Hypothalamus (tissue), 51 donors: ENCODE measurements at places on chromosomes 7 and 10.

DNA sequence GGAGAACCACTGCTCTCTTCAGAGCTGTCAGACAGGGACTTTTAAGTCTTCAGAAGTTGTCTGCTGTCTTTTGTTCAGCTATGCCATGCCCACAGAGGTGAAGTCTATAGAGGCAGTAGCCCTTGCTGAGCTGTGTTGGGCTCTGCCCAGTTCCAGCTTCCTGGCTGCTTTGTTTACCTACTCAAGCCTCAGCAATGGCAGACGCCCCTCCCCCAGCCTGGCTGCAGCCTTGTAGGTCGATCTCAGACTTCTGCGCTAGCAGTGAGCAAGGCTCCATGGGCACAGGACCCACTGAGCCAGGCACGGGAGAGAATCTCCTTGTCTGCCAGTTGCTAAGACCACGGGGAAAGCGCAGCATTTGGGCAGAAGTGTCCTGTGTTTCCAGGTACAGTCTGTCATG lies 12.1 kb upstream of the CPA2 start:
- DNase-seq = no peak

- DNase-seq = no peak
Observed at GRCh38 chr7:28747404-28747803, 210.7 kb downstream of the TRIL start.

DNA sequence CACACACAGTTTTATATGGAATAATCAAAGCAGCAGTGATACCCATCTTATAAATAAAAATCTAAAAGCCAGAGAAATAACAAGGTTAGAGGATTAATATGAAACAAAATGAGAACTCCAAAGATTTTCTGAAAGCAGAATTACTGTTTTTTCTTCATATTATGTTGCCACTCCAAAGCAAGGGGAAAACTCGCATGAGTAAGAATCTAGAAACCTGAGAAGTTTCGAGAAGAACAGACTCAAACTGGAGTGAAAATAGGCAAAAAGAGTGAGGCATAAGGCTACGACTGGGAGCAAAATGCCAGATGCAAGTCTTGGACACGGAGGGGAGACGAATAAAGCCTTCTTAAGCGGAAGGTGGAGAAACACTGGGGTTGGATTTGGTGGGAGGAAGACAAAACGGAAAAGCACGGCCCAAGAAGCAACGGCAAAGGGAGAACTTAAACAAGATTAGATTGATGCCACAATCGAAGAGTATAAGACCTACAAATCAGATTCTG lies 923 bp downstream of the TNPO3 start:
- no peak for DNase-seq

GRCh38 chr10:8137726-8138125 lies 83.2 kb downstream of the GATA3 start:
- no peak for DNase-seq

GRCh38 chr10:98224509-98224908 lies 43.5 kb downstream of the LOXL4 start:
- no peak for DNase-seq

GRCh38 chr10:49165821-49166483 lies 22.2 kb downstream of the TMEM273 start:
- no peak for DNase-seq

GRCh38 chr7:35492451-35493175 lies 202.3 kb downstream of the HERPUD2 start:
- no peak for DNase-seq

- no peak for DNase-seq
Observed at GRCh38 chr10:47353351-47353750, 5.2 kb downstream of the RBP3 start.

DNA sequence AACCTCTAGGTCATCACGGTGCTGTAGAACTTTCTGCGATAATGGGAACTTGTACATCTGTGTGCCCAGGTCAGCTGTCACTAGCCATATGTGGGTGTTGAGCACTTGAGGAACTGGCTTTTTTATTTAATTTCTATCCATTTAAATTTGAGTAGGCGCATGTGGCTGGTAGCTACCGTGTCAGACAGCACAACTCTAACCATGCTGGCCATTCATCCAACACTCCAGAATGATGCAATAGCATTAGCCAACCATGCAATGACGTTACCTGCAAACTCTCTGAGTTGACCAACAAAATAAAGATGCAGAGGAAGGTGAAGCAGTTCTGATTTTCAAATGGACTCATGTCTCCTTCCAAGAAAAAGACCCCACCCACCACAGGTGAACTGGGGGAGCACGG lies 24.4 kb upstream of the CHST15 start:
- no peak for DNase-seq

- DNase-seq = no peak
Observed at GRCh38 chr7:155785536-155785935, 26.7 kb downstream of the SHH start.

DNA sequence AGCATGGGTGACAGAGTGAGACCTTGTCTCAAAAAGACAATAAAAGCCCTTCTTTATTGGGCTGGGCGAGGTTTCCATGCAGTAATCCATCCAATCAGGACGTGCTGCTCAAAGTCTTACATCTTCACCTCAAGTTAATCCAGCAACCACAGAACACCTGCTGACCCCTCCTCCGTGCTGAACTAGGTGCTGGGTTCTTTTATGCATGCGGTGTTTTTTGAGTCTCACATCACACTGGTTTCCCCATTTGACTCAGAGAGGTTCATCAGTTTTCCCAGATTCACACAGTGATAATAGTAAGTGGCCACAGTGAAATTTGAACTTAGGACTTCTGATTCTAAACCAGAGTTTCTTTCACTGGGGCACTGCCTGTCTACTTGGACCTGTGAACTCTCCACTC lies 58.3 kb upstream of the GTF2I start:
- no peak for DNase-seq

- no peak for DNase-seq
Observed at GRCh38 chr10:89738551-89739209, 37.3 kb downstream of the KIF20B start.

DNA sequence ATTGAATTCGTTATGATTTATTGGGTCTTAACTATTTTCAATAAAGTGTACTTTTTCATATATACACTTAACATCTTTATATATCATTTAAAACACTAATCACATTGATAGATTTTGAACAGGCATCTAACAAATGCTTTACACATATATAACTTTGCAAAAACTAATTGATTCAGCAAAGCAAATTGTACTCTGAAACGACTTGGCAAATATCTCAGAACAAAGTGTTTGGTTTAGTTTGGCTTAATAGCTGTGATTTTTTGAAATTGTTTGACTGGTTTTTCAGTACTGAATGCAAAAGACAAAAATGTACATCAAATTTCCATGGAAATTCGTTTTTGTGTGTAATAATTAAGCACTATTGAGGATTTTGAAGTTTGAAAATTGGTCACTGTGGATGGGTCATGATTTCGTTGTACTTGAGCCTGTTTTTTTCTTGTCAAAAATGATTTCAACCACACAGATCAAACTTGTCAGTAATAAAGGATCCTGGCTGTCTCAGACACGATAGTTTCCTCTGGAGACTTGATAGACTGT lies 125.3 kb upstream of the SLC25A13 start:
- DNase-seq = no peak

DNA sequence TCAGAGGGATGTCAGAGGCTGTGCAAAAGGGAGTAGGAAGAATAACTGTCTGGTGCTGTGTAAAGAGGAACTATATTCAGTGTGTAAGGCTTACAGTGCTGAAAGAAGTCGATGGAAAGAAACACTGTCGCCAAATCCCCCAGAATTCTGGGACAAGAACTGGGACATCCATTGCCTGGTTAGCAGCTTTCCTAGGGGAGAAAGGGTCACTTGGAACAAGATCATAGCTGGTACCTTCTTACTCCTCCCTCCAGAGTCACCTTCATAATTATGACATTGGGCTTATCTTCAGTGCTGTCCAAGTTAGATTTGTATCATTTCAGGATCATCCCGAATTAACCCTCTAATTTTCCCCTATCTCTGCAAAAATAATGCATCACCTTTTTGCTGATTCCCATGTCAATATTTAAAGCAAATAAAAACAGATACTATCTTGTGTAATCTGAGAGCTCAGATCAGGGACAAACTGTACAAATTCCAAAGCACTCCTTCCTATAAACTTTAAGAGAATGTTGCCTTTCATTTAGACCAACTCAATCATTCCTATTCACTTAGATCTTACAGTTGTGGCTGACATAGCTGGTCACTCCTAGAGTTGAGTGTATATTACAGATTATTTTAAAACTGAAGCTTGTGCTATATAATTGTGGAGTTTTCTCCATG lies 96.5 kb downstream of the DNAH11 start:
- no peak for DNase-seq

DNA sequence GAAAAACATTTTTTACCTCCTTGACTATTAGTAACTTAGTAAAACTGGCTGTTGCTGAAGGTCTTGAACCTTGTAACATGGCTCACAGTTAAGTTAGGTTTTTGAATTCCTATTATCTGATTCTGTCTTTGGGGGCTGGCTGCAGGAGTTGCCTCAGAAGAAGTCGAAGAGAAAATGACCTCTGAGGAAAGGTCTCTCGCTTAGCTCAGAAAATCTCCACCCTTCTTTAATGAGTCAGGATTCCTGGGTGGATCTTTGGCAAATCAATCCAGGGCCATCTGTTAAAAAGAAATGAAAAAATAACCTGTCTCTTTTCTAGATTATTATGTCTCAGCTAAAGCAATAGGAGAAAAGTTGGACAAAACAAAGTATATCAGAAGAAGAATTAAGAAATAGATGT lies 267.8 kb upstream of the SEMA3C start:
- no peak for DNase-seq

- DNase-seq = no peak
Observed at GRCh38 chr7:6640246-6640721, 3.2 kb downstream of the ZNF316 start.

DNA sequence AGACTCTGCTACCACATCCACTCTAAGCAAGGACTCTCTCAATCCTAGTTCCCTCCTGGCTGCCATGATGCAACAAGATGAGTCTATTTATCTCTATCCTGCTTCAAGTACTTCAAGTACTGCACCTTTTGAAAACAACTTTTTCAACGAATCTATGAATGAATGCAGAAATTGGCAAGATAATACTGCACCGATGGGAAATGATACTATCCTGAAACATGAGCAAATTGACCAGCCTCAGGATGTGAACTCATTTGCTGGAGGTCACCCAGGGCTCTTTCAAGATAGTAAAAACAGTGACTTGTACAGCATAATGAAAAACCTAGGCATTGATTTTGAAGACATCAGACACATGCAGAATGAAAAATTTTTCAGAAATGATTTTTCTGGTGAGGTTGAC lies 40.7 kb downstream of the AHR start:
- DNase-seq = no peak

DNA sequence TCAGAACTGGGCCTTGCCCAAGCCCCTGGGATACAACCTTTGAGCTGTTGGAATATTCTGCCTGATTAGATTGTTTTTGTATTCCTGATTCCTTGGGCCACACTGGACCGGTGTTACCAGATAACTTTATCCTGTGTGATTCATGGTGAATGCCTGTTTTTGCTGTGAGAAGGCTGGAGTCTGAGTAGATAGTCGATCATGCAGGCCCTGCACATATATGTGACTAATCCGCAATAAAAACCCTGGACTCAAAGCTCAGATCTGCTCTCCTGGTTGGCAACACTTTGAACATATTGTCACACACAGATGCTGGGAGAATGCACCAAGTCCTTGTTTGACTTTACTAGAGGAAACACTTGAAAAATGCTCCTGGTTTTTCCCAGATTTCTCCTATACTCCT lies 183.9 kb upstream of the MBL2 start:
- DNase-seq = no peak

GRCh38 chr7:51299391-51300133 lies 17.0 kb downstream of the COBL start:
- no peak for DNase-seq

DNA sequence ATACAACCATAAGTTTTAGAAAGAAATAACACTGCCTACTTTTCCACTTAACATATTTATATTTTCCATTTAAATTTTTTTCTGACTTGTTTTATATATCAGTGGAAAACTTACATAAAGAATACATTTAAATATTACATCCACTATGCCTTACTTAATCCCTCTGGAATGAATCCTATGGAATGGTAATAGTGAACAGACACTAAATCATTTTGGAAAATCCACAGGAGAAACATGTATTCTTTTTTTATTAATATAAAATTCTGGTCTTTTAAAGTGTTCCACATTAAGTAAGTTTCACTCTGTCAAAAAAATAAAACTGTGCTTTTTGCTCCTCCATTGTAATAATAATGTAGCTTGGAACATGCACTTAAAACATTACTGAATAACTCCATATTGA lies 236.8 kb upstream of the LRRN3 start:
- DNase-seq = no peak

DNA sequence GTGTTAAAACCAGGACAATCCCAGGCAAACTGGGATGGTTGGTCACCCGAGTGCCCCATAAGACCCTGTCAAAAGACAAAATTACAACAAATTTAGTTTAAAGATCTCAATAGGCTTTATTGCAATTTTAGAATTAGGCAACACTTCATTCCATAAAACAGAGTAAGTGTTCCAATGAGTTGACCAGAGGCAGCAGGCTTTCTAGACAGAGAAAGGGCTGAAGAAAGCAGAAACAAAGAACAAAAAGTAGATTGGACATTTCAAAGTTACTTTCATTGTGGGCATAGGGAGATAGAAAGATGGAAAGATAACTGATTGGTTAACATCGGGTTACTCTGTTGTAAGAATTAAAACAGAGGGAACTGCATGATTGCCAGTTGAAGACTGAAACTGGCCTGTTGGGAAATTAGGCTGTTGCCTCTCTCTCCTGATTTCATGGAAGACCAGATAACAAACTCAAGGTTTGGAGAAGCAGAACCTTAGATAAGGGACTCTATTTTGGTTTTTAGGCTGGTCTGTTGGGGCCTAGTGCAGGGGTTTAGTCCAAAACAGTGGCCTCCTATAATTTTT lies 36.3 kb downstream of the ENTPD1 start:
- DNase-seq = no peak

DNA sequence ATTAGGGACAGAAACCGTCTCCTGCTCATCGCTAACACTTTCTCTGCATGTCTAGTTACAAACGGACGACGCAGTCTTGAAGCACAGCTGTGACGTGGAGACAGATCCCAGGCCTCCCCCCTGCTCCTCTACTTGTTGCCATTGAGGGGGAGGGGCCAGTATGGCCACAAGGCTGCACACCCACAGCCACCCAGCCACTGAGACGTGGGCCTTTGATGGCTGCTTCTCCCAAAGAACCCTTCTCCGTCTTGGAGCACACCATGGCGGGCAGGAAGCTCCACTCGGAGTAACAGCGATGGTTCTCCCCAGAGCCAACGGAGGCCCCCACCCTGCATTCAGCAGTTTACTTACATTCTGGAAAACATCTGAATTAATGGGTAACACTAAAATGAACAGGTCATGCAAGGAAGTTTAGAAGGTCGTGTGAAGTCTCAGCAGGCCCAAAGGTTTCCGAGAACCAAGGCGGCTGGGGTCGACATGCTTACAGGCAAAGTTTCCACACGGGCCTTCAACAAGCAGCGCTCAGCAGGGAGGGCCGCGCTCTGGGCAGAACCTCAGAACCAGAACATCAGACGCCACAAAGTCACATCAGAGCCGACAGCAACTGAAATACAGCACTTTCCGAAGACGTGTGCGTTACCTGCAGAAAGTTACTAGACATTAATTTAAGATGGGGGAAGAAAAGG lies 169.6 kb downstream of the DIP2C start:
- no peak for DNase-seq

GRCh38 chr7:43779045-43779812 lies 20.7 kb downstream of the BLVRA start:
- DNase-seq = no peak

- no peak for DNase-seq
Observed at GRCh38 chr10:13327534-13327933, 20.6 kb downstream of the SEPHS1 start.
